GDM1 (cell line): ENCODE measurements at places on chromosomes 7 and 10.

GRCh38 chr7:83819911-83820310 is 171.0 kb upstream of the SEMA3E start:
- DNase-seq = no peak

- no peak for DNase-seq
Measured at GRCh38 chr10:8114741-8115617, 60.5 kb downstream of the GATA3 start.

DNA sequence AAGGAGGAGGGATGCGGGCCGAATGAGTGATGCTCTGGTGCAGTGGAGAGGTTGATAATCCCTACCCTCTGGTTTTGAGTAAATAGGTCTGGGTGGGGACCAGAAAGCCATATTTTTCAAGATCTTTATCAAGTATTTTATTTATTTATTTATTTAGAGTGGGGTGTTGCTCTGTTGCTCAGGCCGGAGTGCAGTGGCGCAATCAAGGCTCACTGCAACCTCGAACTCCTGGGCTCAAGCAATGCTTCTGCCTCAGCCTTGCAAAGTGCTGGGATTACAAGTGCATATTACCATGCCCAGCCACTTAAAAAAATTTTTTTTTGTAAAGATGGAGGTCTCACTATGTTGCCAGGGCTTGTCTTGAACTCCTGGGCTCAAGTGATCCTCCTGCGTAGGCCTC is 21.6 kb downstream of the SVIL start:
- DNase-seq = no peak

GRCh38 chr7:22802426-22802825 is 20.2 kb downstream of the TOMM7 start:
- no peak for DNase-seq

DNA sequence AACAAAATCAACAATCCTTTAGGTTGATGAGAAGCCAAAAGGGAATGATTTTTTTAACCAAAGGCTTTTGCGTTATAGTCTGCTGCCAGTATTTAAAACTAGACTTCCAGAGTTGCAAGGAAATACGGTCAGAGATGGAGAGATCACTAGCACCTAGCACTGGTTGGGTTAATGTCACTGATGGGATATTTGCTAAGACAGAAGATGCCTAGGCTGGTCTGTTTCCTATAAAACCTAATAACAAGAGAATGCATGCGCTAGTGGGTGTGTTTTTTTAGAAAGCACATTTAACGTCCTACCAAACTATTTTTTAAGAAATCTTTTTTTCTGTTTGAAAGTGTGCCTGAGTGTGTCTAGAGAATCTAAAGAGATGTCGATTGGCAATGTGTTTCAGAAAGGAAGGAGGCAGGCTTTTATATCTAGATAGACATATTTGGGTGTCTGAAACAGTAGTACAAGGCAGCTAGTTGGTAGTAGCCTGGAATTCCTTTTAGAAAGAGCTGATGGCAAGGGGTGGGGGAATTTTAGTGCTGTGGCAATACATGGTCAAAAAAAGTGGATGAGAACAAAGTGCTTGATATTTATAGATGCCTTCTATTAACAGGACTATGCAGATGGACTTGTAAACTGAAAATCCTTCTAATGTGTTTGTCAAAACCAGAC is 863 bp downstream of the CALD1 start:
- DNase-seq = no peak

DNA sequence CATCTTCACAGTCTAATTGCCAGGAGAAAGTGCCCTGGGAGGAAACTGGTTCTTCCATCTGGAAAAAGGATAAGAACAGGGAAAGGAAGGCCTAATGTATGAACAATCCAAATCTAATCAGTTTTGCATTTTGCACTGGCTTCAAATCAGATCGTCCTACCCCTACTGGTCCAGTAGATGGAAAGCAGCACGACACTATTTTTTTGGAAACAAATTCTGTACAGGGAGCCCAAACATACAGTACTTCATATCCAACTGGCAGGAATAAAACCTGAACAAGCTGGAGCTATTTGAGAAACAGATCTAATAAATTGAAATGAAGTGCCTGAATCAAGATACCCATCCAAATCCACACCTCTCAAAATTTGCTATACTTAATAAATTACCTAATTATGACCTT is 36.5 kb downstream of the ETV1 start:
- no peak for DNase-seq

DNA sequence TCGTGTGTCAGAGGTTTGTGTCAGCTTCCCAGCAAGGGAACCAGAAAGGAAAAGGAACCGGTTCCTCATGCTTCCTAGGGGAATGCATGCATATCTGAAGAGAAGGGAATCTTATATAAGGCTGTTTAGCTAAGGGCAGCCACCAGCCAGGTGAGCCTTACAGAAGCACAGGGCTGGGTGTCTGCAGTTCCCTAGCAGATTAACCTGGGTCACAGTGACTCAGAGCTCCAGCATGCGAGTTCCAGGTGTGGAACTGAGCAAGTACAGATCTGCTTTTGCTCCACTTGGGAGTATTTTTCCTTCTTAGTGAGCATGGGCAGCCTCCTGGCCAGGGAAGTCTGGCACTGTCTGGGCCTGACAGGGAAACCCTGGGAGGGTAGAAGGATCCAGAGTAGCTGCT is 957 bp upstream of the ANKRD2 start:
- DNase-seq = no peak

- no peak for DNase-seq
Measured at GRCh38 chr10:78891741-78892140, 177.0 kb upstream of the ZMIZ1 start.

DNA sequence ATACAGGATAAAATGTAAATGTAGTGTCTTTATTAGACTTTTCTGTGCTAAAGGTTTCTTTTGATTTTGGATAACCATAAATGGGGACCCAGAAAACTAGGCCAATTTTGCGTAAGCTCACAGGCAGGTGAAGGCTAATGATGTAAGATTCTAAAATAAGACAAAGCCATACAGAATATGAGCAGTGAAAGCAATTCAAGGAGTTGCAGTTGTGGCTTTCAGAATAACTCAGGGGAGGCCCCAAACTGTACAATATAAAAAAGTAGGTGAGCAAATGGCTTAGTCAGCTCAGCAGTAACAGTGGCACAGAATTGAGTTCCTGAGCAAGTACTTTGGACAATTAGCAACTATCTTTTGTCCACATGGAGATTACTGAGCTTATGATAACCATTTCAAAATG is 81.7 kb upstream of the NRP1 start:
- no peak for DNase-seq

GRCh38 chr10:132721725-132722124 is 64.2 kb downstream of the NKX6-2 start:
- no peak for DNase-seq

- DNase-seq = no peak
Measured at GRCh38 chr7:32018845-32019578, 51.2 kb downstream of the PDE1C start.

- no peak for DNase-seq
Measured at GRCh38 chr10:15279236-15279635, 91.9 kb downstream of the FAM171A1 start.

DNA sequence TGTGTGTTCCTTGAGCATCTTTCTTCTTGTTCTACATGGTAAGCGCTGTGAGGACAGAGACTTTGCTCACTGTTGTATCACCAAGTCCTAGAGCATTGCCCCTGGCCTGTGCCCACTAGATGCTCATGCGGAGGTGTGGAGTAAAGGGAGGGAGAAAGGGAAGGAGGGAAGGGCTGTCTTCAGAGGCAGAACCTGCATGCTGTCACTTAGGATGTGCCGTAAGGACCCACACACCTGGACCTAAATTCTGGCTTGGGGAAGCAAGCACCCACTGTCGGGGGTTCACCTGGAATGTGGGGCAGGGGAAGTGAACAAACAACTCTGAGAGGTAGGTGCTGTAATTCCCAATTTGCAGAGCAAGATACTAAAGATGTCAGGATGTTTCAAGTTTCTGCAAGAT is 129.5 kb downstream of the PTPN20 start:
- no peak for DNase-seq

DNA sequence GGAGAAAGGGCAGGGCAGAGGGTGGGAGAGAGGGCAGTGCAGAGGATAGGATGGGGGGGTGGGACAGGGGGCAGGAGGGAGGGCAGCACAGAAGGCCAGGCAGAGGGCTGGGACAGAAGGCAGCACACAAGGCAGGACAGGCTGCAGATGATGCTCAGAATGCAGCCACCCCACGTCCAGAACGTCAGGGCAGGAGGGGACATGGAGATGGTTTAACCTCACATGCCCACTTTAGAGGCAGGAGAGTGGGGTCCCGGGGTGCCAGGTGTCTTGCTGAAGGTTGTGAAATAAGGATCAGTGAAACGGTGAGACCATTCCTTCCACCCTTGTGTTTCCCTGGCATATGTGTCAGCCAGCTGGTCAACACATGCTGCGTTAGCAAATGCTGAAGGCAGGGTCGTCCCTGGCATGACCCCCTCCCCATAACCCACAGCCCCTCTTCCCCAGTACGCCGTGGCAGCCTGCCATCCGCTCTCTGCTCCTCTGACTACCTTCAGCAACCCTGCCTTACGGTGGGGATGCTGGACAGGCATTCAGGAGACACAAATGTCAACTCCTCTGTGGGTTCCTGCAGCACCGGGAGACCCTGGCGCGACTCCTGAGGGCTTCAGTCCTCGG is 592.1 kb downstream of the DNAJB6 start:
- no peak for DNase-seq

GRCh38 chr7:11188529-11189310 is 215.0 kb downstream of the PHF14 start:
- no peak for DNase-seq

- peak; percentile 61 for DNase-seq
Measured at GRCh38 chr7:128209229-128210035, 31.6 kb upstream of the LEP start.

DNA sequence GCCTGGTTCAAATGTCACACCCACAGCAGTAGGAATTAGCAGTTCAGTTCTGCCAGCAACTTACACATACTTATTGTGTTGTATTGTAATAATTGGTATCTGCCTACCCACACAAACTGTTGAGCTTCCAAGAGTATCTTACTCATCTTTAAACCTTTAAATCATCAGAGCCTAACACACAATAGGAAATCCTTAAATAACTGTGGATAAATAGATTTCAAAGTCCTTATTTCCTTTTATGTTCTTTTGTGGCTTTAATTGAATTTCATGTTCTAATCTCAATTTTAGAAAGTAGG is 3.9 kb downstream of the CASD1 start:
- no peak for DNase-seq

GRCh38 chr7:117138981-117139380 is 183.9 kb downstream of the WNT2 start:
- DNase-seq = no peak
